Liver (tissue), 10 donors: ENCODE measurements at places on chromosomes 4 and X. TPM values are rescaled to one million over a fixed set of nuclear protein-coding genes. Genes with fewer than 3 reads are reported as not detected.
A peak's percentile ranks its signal among the peaks of the same experiment; 100 is the strongest.

Gene ZNF185
- polyA plus RNA-seq, result 0.44 TPM

Gene HPGD
- 24.2 TPM for polyA plus RNA-seq

- DNase-seq, result no peak
Observed at GRCh38 chrX:79176028-79176427, 31.5 kb downstream of the GPR174 start.

DNA sequence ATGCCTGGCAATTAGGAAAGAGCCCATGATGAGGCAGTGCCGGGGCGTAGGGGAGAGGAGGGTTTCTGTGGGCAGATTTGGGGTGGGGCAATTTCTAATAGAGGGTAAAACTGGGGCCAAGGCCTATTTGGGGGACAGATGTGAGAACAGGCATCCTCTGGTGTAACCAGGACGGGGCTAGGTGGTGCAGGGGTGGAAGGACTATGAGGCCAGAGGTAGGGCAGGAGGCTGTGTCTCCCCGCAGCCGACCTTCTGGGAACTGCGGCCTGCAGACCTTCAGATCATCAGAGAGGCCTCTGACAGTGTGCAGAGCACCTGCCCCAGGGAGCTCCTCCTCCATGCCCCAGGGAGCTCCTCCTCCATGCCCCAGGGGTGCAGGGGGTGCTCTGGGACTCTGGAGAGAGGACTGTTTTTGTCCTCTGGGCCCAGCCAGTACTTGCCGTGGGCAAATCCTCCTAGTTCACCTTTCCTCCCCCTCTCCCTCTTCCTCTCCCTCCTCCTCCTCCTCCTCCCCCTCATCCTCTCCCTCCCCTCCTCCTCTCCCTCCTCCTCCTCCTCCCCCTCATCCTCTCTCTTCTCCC is 101.9 kb downstream of the SORCS2 start:
- no peak for DNase-seq

Gene IL2
- not detected for polyA plus RNA-seq

DNA sequence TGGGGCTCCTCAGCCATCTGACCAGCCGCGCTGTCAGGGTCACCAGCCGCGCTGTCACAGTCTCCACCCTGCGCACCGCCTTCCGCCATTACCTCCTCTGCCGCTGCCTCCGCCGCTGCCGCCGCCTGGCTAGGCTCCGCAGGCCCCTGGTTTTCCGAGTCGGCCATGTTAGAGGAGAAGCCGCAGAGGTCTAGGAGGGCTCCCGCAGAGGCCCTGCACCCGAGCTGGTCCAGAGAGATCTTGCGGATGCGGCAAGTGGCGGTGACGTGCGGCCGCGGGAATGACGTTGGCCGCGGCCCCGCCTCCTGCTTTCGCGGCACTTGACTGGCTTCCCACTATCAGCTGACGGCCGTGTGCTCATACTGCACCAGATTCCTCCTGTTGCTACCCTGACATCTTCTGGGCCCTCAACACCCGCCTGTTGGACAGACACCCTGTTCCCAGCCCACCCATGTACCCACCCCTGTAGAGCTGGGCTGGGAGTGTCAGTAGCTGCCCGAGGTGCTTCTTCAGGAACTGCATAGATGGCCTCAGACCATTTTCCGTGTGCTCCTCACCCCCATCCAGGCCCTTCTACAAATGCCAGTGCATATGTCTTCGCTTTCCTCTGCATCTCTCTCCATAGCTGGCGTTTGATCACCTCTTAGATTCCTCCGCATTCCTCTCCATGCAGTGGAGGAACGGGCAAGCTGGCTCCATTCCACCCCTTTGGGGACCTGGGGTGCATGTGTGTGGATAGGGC is at the start of gene NAP1L5:
NAP1L5 (minus strand) TSS at position 242 of the 742 bp plus-strand sequence; CDS start at position 167, 75 bp downstream.
- peak; percentile 74 for DNase-seq
